ENCODE measurements at places on chromosomes 3 and 15.

GRCh38 chr15:64037116-64037515, 9.2 kb downstream of the DAPK2 start:
- no peak for DNase-seq

DNA sequence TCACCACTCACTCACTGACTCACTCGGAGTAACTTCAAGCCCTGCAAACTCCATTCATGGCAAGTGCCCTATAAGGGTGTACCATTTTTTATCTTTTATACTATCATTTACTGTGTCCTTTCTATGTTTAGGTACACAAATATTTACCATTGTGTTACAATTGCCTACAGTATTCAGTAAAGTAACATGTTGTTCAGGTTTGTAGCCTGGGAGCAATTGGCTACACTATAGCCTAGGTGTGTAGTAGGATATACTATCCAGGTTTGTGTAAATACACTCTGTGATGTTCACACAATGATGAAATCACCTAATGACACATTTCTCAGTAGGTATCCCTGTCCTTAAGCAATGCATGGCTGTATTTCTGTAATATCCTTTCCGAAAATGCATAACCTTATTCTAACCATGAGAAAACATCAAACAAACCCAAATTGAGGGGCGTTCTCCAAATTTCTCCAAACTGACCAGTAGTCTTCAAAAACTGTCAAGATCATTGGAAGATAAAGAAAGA, 17.9 kb upstream of the CNOT10 start:
- DNase-seq, result no peak

DNA sequence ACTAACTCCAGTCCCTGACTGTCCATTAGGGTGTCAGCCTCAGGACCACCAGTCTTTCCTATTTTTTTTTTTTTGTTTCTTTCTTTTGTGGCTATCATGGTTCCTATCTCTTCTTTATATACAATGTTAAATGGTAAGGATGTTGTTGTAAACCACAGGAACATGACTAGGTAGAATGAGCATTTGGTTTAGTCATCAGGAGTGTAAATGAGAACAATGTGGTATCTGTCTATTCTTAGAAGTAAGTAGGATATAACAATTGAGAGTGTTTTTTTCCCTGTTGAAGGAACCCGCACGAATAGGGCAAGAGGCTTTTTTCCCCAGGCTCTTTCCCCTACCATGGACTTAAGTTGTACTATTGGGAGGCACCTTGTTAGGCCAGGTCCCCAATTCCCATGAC, 880.3 kb upstream of the GBE1 start:
- no peak for DNase-seq

- no peak for DNase-seq
These were observed 910.0 kb upstream of the ROBO1 start for GRCh38 chr3:80677796-80678195.

DNA sequence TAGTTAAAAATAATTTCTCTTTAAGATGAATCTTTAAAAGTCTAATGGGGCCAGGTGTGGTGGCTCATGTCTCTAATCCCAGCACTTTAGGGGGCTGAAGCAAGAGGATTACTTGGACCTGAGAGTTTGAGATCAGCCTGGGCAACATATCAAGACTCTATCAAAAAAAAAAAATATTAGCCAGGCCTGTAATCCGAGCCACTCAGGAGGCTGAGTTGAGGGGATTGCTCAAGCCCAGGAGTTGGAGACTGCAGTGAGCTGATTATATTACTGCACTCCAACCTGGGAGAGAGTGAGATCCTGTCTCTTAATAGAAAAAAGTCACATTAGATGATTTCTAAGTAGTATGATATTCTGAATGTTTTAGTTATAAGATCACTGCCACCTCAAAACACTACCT, 322.0 kb upstream of the MANF start:
- no peak for DNase-seq

DNA sequence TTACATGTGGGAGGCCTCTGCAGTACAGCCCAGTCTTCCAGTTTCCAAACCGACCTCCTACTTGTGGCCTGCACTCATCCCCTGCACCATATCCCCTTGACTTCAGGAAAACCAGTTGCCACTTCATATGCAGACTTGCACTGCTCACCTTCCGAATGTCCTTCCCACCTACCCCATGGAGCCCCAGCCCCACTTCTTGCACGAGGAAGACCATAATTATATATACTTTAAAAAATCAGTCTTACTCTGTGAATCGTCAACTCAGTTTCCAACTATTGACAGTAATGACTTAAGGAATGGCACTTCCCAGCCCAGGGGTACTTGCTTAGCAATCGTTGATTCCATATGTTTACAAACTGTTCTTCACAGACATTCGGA, 136.1 kb downstream of the OPA1 start:
- DNase-seq, result no peak

DNA sequence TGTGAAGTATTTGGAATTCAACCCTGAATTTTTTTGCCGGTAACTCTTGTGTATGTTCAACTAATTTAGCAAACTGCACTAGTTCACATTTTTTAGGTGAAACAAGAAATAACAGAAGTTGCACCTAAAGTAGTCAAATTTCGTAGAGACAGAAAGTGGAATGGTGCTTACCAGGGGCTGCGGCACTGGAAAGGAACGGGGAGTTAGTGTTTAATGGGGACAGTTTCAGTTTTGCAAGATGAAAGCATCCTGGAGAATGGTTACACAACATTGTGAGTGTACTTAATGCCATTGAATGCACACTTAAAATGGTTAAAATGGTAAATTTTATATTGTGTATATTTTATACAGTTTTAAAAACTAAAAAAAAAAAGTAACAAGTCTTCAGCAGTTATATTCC, 27.4 kb downstream of the PPARG start:
- no peak for DNase-seq

GRCh38 chr3:140384876-140385275, 293.0 kb upstream of the TRIM42 start:
- no peak for DNase-seq

DNA sequence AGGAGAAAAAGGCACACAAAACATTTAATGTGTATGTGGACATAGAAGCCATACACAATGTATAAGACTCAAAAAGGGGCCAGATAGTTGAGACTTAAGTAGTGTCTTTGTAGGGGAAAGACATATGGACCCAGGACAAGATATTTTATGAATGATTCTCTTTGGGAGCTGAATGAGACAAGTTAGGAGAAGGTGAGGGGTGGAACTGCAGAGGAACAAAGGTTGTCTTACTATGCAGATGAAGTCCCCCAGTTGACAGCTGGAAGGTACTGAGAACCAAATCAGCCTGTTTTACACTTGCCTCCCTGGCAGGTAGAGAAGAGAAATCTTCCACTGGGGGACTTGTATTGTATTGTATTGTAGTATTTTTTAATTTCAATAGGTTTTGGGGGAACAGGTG, 14.9 kb upstream of the GCNT3 start:
- no peak for DNase-seq

DNA sequence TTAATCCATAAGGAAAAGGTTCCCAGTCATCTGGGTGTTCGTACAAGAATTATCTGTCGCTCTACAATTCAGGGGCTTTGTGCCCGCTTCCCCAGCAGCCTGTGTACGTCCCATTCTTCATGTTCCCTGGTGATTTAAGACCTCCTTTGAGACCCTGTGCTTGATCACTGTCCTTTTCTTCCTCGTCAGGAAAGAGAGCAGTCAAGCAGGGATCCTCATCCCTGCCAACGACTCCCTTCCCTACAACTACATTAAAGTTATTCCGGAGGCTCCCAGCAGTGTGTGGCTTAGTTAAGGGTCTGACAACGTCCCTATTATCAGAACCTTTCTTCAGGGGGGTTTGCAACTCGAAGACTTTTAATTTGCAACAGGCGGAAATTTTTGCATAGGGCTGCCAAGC, 175.7 kb downstream of the FOXP1 start:
- no peak for DNase-seq

DNA sequence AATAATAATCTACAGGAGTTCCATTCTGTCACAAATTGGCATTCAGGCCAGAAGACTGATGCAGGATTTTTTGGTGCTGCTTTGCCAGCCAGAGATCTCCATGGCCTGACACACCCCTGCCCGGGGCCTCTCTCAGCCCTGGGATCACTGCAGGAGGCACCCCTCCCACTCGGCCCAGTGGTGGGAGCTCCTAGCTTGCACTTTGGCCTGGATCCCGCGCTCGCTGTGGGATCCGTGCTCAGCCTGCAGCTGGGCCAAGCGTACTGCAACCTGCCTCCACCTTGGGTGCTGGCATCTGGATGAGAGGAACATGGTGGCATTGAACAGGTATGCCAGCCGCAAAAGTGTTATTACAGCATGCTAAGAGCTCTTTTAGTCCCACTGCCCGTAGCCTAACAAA, 656.7 kb upstream of the CCDC54 start:
- DNase-seq, result no peak
